Smooth muscle cell of the brain vasculature (primary cell): ENCODE measurements at places on chromosomes 2 and 18.
A peak's percentile ranks its signal among the peaks of the same experiment; 100 is the strongest.

- DNase-seq: no peak
These were observed 47.0 kb downstream of the LANCL1 start for GRCh38 chr2:210429403-210430137.

- DNase-seq: no peak
These were observed 981 bp downstream of the C2orf66 start for GRCh38 chr2:196808083-196808665.

DNA sequence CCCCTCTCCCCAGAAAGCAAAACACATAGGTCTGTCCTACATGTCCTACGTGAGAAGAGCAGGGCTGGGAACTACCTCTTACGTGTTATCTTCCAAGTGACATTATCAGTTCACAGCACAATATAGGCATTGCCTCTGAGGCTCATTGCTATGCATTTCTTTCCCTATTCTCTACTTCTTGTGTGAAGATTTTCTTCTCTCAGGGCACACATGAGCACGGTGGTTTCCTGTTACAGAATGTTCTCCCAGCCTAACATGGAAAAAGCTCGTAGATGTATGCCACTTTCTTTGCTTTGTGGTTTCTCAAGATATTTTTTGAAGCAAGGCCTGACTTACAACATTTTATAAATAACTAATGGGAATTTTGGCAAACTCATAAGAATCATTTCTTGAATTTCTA lies 19.4 kb upstream of the DSC3 start:
- DNase-seq: no peak

GRCh38 chr2:18178736-18179349 lies 300.4 kb downstream of the KCNS3 start:
- DNase-seq: peak; percentile 31

- DNase-seq: no peak
These were observed 51.6 kb upstream of the FMNL2 start for GRCh38 chr2:152283392-152283791.
